Ecto neural progenitor cell (in vitro differentiated cells): ENCODE measurements at places on chromosomes 16 and 17.
A peak's percentile ranks its signal among the peaks of the same experiment; 100 is the strongest.

DNA sequence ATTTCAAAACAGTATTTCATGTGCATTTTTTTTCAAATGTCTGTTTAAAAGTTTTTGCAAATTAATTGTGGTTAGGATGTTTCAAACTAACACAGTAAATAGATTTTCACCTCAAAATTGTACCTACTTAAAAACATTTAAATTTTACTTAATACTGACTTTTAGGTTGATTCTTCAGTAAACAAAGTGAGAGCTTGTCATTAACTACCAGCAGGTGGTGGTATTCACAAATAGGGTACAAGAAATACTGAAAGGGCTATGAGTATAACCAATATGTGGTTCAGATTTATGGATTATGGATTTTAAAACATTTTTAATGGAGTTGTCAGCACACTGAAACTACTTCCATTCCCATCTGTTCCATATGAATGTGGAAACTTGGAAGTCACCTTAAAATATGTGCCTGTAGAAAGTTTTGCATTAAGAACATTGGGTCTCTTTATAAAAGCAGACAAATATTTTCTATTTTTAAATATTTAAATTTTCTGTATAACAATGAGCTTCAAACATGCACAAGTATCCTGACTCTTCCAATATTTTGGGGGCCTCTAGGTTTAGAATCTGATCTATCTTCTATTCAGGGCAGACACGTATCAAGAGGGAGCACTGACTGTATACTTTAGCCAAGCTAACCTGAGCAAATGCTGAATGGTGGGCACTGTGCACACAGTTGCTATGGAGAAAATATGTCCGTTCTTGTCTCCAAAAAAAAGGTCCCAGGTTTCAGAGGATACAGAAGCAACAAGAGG lies 155.6 kb downstream of the SNX11 start:
- DNase-seq = no peak

- DNase-seq = peak; percentile 72
Observed at GRCh38 chr17:66200685-66201092, 8.8 kb upstream of the CEP112 start.

DNA sequence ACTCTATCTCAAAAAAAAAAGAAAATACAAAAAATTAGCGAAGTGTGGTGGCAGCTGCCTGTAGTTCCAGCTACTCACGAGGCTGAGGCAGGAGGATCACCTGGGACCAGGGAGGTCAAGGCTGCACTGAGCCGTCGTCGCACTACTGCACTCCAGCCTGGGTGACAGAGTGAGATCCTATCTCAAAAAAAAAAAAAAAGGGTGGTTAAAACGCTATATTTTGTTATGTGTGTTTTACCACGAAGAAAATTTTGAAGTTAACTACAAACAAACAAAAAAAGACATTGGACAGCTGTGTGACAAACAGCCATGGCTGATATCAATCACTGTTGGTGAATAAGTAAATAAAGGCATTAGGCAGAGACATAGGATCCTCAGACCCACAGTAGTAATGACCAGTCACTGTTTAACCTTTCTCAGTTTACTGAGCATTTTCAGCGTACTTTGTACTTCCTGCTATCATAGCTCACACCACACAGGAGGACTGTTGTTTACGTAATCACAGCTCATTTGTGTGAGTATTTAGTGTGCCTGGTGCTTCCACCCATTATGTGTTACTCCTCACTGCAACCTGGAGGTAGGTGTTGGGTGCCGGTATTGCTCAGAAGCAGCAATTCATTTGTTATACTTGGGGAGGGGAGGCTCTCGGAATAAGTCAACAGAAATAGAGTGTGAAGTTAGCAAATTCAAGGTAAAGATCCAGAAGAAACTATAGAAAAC lies 55.4 kb downstream of the COPRS start:
- no peak for DNase-seq

GRCh38 chr17:17757391-17757791 lies 76.1 kb downstream of the RAI1 start:
- no peak for DNase-seq

DNA sequence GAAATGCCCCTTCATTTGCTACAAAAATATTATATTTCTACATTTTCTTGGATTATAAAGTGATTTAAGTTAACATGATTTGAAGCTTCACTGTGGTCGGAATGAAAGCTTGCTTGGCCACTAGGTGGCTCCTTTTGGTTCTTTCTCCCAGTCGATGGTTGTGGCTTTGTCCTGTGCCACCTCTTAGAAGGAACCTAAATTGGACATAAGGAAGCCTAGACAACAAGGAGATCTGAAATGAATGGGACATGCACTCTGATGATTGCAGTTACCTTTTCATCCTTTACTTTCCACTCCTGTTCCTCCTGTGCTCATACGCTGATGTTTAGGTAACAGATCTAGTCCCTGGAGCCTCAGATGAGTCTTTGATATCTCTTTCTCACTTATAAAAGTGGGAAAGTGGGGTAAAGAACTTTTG lies 39.2 kb downstream of the FTO start:
- no peak for DNase-seq

DNA sequence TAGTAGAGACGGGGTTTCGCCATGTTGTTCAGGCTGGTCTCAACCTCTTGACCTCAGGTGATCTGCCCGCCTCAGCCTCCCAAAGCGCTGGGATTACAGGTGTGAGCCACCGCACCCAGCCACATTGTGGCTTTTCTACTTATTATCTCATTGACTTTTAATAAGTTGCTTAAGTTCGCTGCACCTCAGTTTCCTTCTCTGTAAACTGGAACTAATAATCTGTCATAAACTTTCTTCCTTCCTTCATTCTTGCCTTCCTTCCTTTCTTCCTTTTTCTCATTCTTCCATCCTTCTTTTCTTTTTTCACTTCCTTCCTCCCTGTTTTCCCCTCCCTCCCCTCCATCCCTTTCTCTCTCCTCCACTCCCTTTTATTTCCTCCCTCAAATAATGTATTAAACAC lies 192.2 kb downstream of the MAF start:
- DNase-seq = no peak

DNA sequence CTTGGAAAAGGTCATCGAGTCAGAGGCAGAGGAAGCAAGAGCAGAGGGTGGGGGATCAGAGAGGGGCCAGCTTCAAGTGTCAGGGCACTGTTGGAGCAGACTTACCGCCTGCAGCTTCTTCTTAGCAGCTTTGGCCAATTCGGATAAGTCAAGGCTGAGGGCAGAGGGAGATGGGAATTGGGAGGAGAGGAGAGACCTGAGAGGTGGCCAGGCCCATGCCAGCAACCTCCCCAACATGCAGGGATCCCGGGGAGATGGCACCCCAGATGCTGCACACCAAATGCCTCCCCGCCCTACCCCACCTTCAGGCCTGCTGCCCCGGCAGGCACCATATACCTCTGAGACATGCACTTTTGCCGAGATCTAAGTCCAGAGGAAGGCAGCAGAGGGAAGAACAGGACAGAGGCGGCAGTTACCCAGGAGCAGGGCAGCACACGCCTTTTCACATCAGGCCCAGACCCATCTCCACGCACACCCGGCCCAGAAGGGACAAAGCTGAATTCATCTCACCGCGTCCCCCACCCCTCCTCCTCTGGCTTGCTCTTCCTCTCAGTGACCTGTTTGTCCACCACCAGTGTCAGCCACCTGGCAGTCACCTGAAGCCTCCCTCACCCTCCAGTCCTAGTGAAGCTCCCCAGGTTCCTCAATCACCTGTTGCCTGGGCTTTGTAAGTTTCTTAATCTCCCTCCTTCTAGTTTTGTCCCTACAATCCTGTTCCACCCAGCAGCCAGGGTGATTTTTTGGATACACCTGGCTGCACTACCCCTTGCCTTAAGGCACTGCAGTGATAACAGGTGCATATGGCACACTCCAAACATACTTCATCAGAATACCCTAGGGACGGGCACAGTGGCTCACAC lies 10.4 kb downstream of the TP53I13 start:
- DNase-seq = no peak

DNA sequence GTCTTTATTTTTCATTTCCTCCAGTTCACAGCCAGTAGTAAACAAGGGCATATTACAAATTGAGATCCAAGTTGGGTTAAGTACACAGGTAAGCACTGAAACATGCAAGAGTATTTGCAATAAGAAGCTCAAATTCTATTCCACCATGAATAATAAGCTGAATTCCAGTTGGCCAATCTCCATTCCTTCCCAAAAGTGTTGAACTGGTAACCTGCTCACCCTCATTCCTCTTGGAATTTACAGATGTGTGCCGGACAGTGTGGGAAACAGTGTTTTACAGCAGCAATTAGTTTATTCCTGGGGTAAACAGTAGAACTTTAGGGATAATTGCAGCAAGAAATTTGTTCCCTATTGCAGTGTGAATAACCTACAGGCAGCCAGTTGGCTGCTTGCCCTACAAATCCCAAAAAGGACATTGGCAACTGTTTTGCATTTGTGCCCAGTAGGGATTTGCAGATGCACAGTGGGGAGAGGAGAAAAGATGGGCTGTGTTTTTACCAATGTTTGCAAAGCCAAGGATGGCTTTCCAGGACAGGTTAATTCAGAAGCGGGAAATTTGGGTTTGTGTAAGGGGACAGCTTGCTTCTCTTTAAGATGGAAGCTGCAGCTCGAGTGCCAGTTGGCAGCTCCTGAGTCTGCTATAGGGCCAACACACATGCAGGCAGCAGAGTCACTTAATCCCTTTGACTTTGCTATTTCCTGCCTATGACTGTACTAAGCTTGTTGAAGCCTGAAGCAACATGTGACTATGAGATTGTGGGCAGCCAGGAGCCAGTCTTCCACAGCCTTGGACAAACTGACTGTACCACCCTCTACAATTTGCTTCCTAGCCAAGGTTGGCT lies 318.9 kb downstream of the MAP2K6 start:
- DNase-seq = no peak

- DNase-seq = no peak
Observed at GRCh38 chr16:87570938-87571867, 31.1 kb upstream of the JPH3 start.

DNA sequence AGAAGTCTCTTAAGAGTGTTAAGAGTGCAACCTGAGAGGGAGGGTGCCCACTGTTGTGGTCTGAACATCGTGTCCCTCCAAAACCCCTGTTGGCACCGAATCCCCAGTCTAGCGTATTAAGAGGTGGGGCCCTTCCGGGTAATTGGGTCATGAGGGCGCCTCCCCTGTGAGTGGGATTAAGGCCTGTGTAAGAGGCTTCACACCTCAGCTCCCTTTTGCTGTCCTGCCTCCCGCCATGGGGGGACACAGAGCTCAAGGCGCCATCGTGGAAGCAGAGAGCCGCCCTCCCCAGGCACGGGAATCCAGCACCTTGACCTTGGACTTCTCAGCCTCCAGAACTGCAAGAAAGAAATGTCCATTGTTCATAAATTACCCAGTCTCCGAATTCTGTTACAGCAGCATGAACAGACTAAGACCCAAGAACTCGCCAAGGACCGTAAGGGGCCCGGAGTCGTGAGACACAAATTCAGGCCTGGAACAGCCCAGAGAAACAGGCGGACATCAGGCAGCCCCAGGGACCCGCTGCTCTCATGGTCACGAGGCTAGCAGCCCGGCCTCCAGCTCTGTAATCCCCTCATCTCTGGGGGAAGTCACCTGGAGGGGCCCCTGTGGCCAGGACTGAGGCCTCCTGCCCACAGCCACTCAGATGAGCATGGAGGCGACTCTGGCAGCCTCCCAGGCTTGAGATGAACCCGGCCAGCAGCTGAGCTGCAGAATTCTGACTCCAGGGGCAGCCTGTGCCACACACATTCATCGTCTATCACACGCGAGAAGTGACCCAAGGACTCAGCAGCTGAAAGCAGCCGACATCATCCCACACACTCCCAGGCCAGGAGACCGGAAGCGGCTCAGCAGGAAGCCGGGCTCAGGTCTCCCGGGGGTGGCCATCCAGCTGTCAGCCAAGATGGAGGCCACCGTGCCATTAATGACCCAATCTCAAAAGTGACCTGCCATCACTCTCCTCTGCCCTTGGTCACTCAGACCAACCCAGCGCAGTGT lies 12.8 kb upstream of the CHMP6 start:
- no peak for DNase-seq

GRCh38 chr16:10971560-10971961 lies 27.2 kb downstream of the CLEC16A start:
- DNase-seq = peak; percentile 74

GRCh38 chr16:50644729-50645128 lies 36.4 kb downstream of the SNX20 start:
- DNase-seq = no peak

DNA sequence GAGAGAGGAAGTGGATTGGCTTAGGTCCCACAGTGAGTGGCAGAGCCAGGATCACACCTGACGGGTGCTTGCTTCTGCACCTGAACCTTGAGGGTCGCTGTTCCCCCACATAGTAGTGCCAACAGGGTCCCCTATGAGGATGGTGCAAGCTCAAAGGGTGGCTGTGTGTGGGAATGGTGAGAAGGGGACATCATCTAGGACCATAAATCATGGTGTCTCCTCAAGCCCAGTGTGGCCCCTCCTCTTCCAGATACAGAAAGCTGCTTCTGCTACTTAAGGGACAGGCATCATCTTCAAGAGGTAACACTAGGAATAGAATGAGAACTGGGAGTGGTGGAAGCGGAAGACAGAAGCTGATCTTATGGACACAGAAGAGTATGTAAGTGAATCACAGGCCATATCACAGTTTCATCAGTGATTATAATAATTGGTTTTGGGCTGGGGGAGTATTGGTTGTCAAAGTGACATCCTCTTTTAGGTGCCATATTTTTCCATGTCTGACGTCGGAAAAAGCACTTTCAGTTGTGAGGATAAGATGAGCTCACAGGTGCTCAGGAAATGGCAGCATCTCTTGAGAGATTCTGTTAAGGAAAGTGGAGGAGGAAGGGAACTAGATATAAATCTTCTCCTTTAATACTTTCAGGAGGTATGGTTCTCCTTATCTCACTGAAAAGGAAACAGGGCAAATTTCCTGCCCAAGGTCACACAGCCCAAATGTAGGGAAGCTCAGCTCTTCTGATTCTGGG lies 83.2 kb upstream of the HNF1B start:
- DNase-seq = no peak

DNA sequence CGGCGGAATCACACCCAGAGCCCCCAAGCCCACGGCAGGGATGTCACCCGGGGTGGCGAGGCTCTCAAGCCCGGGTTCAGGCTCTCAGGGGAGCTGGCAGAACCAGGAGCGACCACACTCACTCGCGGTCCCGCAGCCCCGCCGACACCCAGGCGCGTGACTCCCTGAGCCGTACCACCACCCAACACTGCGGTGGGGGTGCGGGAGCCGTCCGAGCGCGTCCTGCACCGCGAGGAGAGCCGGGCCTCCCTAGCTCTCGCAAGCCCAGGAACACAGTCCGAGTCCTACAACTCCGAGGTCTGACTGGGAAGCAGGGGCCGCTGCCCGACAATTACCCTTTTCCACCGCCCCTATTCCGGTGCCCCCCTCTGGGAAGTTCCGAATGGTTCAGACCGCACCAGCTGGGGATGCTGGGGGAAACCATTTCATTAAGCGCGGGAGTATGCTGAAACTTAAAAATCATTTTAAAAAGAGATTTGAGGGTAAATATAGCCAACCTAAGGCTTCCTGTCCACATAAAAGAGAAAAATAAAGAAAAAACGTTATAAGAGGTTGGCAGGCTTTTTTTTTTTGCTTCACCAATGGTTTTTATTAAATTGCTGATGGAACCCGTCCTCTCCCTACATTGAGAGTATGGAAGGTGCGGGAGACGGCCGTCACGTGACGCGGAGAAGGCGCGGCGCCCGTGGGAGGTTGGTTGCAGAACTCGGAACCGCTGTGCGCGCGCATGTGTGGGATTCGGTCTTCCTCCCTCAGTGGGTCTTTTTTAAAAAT lies at the start of gene FLCN:
Gene FLCN, minus strand, starts transcription at position 143 of the 774 bp plus-strand sequence. CDS start 9,031 bp downstream, outside the sequence.
- peak; percentile 91 for DNase-seq

- DNase-seq = no peak
Observed at GRCh38 chr17:78434455-78435329, 56.2 kb downstream of the PGS1 start.

GRCh38 chr16:31273676-31274075 lies 13.9 kb downstream of the ITGAM start:
- DNase-seq = peak; percentile 17
